T-helper 17 cell (primary cell): ENCODE measurements at places on chromosomes 11 and 22. TPM values are rescaled to one million over a fixed set of nuclear protein-coding genes. Genes with fewer than 3 reads are reported as not detected.

DNA sequence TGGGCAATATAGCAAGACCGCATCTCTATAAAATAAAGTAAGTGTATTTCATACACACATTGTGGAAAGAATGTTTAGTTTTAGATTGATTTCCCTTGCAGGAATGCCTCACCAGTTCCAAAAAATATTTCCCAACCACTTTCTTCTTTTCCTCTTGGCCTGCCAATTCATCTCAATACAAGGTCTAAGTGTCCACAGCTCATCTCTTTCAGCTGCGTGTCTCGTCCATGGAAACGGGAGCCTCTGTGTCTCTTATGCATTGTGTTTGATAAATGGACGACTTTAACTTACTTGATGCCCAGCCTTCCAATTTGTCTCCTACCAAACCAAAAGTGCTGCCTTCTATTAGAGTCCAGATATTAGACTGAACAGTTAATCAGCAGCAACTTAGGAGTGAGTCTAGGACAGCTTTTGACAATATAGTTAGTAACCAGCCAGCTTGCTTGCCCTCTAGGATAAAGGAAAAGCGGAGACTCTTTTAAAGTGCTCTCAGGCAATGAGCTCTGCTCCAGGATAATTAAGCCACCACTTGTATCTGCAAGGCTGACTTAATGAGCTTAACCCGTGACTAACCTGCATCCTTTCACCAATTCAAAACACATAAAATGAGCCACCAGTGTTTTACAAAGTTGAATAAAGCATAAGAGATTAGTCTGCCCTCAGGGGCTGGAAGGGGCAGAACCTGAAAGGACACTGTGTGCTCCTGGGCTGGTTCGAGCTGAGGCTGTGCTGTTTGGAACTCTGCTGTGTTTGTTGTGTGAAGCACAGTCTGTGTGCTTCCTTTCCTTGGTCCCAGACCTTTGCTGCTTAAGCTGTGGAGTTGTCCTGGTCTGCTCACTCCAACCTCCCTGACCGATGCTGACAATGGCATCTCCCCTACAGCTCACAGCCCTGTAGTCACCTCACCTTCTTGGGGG is 27.5 kb downstream of the FBXO7 start:
- DNase-seq = no peak

Gene RAB3IL1
- total RNA-seq = not detected

Gene RAG2
- not detected for total RNA-seq

DNA sequence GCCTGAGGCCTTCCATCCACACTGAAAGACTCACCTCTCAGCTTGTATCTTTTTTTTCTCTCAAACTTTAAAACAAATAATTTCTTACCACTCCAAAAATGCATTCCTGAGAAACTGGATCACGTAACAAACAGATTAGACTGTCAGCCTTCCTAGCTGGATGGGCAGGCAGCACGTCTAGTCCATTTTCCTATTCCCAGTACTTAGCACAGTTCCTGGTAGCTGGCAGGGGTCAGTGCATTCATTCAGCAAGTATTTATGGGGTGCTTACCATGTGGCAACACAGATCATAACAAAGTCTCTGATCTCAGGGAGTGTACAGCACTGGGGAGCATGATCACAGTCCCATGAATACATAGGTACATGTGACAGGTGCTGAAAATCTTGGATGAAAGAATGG is 89.6 kb downstream of the UBASH3B start:
- no peak for DNase-seq

DNA sequence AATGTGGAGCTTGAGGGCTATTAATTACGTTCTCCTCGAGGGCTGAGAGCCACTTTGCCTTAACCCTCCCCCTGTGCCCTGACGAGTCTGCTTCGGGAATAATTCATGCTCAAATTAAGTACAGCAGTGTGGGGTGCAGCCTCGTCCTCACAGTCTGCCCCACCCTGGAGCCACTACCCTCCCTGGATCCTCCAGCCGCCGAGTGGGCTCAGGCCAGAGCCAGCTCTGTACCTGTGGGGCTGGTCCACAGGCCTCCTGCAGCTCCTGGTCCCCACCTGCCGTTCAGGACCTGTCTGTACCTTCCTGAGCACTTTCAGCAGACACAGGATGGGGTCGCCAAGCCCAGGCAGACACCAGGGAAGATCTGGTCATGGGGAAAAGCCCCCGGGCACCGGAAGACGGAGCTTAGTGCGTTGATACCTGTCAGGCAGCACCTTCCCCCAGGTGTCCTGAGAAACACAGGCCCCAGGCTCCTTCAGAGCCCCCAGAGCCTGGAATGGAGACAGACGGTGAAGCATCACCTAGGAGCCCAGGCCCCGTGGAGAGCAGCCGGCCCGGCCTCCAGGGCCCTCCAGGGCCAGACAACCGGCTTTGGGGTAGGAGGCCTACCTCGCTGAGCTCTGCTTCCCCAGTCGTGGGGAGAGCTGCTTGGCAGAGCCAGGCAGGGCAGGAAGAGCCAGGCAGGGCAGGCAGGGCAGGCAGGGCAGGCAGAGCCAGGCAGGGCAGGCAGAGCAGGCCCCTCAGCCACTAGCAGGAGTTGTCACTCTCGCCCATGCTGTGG is 9.7 kb downstream of the TSPAN32 start:
- DNase-seq = peak; percentile 4

GRCh38 chr11:77908835-77909234 is 85.6 kb downstream of the INTS4 start:
- no peak for DNase-seq

- no peak for DNase-seq
Measured at GRCh38 chr11:116881143-116881542, 43.7 kb upstream of the APOA1 start.

Gene OR4A16
- total RNA-seq = not detected

DNA sequence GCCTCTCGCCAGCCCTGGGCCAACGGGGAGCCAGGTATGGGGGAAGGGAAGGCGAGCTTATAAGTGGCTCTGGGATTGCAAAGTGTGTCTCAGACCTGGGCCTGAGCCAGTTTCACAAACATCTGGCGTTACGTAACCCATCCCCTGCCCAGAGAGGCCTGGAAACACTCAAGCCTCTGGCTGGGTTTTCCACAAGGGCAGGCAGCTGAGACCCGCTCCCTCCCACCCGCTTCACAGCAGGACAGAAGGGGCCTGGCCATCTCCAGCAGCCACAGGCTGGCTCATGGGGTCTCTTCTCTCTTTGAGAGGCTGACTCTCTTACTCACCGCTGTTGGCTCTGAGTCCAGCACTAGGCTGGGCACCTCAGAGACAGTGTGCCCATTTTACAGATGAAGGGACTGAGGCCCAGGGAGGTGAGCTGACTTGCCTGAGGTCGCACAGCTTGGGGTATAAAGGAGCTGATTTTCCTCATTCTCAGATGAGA is 44.5 kb downstream of the TRIOBP start:
- DNase-seq = no peak

DNA sequence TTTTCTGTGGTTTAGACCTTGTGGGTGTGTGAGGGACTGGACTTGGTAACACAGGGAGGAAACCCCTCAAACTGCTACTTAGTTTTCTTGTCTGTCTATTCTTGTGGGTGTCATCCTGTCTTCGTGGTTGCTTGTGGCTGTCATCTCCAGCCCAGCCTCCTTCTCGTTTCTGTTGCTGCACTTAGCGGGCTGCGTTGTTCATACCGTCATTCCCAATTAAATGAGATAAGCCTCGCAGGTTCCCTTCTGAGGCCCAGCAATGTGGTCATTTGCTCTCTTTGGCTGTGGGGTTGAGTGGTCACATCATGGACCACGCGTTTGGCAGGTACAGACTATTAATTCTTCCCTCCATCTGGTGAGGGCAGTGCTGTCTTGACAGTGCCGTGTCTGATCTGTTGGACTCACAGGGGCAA is 18.8 kb downstream of the PANX1 start:
- DNase-seq = no peak

Gene OR5T3
- not detected for total RNA-seq

- no peak for DNase-seq
Measured at GRCh38 chr22:29817724-29818123, 20.4 kb downstream of the ASCC2 start.

Gene DYNC2H1
- total RNA-seq = 2.2 TPM

- DNase-seq = no peak
Measured at GRCh38 chr22:39954584-39955055, 5.6 kb upstream of the TMA7B start.

GRCh38 chr11:34413263-34413662 is 25.5 kb upstream of the CAT start:
- DNase-seq = no peak

Gene TOB2
- total RNA-seq = 44.0 TPM

- DNase-seq = no peak
Measured at GRCh38 chr11:90220391-90220790, 2.5 kb downstream of the CHORDC1 start.

DNA sequence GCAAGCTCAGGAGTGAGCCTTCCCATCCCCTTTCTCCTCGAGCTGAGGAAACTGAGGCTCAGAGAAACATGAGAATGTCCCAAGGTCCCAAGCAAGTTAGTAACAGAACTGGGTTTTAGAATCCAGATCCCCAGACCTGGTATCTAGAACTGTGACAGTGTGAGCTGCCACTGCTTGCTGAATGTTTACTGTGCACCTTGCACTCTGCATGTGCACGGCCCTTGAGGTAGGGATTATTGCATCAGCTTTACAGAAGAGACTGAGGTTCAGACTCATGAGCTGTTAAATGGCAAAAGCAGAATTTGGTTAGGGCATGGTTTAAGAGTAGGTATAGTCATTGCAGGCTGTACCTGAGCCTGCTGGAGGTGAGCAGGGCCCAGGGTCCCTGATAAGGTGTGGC is 3.8 kb upstream of the MPPED1 start:
- DNase-seq = no peak

GRCh38 chr11:6991227-6991626 is 28.9 kb downstream of the ZNF214 start:
- DNase-seq = no peak
